ENCODE measurements at places on chromosomes 2 and 18.

DNA sequence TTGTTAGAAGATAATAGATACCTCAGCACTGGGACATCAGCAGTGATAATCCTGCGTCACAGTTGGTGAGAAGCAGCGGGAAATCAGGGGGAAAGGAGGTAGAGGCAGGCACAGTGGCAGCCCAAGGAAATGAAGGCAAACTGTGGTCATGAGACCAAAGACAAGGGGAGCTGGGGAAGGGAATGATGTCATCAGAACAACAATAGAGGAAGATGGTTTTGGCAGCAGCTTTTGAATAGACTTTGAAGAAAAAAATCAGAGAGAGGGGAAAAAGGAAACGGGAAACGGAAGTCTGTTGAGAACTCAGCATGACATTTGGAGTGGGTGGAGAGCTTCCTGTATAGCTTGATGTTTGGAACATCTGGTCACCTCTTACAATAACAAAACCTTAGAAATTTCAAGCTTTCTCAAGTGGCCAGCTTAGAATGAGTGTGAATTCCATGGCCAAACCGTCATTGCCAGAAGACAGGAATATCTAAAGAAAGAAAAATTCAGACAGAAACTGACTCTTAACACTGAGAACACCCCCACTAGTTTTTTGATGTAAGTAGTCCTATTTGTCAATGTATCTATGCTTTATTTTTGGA is 18.4 kb upstream of the YES1 start:
- DNase-seq = no peak

DNA sequence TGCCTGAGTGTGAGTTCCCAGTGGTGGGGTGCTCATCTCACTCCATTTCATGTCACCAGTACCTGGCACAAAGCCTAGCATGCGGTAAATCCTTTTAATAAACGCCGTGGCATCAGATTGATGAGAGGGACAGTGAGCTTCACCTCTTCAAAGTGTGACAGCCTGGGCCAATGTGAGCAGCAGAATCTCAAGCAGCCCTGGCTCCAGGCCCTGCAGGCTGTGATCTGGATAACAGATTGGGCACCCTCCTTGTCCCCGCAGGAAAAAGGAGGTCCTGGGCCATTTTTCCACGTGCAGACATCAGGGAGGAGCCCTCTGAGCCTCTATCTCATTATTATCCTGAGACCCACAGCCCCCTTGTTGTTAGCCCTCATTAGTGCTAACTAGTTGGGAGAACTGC is 34.8 kb downstream of the TET3 start:
- peak; percentile 37 for DNase-seq

GRCh38 chr2:234802845-234803171 is 149.0 kb upstream of the SH3BP4 start:
- no peak for DNase-seq

DNA sequence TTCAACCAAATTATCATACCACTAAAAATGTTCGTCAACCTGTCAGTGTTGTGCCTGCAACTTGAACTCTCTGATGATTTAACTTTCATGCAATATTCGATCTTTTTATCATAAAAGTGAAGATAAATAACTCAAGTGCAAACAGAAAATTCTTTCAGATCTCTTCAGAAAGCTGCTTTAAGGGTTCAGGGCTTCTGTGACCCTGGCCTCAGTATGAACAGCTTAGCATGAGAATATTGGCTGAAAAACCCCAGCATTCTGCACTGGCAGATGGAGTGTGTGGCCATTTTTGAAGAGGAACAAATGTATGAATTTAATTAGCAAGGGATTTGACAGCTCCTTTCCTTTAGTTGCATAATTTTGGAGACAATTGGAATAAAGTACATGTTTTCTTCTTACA is 851.4 kb upstream of the SOX11 start:
- DNase-seq = no peak

DNA sequence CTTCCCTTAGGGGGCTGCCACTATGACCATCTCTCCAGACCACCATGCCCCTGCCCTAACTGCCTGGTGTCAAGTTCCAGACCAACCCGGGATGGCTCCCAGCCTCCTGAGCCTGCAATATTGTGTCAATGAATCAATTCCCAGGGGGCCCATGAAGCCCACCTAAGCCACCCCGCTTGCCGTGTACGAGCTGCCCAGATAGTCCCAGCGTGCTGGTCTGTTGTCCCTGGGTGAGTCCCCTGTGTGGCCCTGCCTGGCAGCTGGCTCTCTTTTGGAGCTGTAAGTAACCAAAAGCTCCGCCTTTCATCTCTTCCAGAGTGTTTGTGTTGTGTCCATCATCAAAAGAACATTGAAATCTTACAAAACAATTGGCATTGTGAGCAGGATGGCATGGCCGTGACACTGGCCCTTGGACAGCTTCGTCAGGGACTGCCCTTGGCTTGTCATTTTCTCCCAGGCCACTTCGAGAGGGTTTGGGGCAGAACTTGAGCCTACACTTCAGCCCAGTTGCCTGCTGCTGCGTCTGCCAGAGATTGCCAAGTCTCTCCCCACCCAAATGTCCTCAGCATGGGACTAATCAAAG is 11.3 kb upstream of the MAL start:
- DNase-seq = no peak

DNA sequence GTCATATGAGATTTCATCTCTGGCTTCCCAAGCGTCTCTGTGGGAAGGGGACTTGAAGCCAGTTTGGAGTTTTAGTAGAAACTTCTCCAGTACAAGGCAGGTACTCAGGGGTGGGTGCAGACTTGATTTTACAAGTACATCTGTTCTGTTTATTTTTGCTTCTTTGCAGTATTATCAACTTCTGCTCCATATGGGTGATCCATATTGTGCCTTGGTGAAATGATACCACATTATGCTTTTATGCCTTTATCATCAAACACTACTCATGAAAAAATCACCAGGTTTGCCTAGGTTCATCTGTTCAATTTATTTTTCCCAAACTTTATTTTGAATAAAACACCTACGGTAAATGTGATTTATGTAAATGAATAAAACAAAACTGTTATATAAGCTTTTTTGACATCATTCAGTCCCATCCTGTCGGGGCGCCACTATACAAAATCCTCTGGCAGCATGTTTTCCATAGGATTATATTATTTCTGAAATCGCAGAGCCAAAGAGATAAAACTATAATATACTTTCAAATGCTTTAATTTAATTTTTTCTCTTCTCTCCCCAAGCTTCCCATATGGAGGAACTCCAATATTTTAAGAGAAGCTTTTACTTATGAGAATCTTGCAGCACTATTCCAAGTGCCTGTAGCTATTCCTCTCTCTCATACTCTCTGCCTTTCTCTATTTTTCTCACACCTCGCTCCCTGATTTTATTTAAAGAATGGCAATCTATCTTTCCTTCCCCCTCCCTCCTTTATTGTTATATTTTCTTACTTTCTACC is 490.9 kb downstream of the RNF144A start:
- no peak for DNase-seq

DNA sequence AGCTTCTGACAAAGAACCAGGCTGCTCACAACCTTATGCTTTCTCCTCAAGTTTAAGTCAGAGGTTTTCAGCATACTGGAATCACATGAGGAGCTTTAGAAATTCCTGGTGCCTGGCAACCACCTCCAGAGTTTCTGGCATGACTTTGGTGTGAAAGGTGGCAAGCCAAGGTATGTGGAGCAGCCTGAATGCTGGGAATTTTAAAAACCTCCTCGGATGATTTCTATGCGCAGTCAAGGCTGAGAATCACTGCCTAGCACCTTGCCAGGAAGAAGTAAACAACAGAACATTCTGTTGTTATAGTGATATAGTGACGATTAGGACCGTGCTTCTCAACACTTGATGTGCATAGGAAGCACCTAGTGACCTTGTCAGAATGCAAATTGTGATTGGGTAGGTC is 11.7 kb downstream of the CCBE1 start:
- no peak for DNase-seq

DNA sequence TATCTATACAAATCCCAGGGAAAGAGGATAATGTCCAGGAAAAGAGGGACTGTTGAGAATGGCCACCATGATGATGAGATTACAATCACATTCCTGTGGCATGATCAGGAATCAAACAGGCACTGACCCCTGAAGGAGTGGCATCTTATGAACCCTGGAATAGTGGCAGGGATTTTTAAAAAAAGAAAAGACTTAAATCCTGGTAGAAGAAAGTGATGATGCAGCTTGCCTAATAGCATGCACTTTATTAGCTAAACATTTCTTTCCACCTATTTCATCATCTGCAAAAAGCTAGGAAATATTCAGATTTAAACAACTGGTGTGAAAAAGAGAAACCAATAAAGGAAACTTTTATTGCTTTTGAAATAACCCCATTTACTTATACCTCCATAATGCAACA is 87.2 kb upstream of the FSHR start:
- no peak for DNase-seq

GRCh38 chr2:96498021-96498431 is 7.1 kb downstream of the NEURL3 start:
- DNase-seq = no peak

- no peak for DNase-seq
Observed at GRCh38 chr2:209985874-209986273, 16.6 kb upstream of the RPE start.

- no peak for DNase-seq
Observed at GRCh38 chr2:46732127-46732526, 183.5 kb downstream of the MCFD2 start.

DNA sequence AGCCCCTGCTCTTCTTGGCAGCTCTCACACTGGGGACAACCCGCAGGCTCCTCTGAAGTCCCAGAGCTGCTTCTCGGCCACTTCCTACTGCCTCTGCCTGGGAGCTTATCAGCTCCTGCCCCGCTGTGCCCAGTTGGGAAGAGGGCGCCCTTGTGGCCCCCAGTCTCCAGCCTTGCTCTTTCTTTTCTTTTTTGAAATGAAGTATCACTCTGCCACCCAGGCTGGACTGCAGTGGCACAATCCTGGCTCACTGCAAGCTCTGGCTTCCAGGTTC is 20.6 kb upstream of the ALPI start:
- DNase-seq = no peak

GRCh38 chr2:66305718-66306117 is 129.2 kb upstream of the MEIS1 start:
- DNase-seq = no peak

DNA sequence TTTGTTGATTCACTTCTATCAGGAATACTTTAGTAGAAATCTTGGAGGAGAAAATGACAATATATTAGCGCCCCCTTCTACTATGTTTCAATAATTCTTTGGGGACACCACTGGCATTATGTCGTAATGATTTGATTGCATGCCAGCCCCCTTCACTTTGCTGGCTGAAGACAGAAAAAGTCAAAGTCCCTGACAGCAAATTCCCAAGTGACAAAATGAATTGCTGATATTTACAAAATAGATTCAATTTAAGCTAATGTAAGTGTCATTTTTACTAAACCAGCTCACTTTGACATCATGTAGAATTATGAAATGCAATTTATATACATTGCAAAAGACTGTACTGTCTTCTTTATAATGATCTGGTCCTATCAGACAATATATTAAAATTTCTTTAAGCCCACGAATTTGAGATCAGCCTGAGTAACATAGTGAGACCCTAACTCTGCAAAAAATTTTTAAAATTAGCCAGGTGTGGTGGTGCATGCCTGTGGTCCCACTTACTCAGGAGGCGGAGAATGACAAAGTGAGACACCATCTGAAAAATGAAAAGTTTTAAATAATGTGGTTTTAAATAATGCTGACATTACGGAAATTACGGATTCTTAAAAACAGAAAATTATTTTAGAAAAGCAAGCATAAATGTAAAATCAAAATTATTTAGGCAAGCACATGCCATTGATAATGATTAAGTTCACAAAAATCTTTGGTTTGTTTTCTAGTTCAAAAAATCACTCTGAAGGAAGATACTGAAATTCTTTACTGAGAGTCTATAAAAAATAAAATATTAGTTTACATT is 520.1 kb upstream of the PKDCC start:
- DNase-seq = no peak

DNA sequence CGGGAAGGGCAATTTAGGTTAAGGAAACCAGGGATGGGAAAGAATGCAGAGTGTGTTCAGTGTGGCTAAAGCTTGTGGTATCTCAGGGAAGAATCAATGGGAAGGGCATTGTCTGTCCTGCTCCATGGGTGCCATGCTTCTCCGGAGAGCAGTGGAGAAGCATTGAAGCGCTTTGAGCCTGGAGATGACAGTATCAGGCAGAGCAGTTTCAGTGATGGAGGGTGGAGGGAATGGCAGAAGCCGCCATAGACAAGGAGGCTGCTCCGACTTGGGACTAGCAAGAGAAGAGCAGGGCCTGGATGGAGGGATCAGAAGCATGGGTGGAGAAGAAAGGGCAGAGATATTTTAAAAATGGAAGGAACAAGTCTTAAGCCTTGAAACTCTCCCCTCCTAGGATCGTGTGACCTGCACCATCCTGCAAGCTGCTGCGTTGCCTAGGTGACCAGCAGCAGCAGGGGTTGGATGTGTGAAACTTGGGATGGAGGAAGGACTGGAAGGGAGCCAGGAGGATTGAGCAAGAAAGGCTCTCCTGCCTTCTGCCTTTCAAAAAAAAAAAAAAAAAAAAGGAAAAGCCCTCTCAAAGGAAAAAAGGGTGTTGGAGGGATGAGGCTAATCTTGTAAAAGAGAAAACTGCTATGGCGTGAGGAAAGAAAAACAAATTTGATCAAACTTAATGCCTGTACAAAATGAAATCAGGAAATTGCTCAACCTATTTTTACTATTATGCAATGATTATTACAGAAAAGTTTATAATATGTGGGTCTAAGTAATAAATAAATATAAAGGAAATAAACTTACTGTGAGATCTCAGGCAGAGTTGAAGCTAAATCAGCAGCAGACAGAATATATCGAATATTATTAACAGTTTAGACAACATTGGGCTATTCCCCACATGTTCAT is 493.8 kb upstream of the NRP2 start:
- DNase-seq = no peak

DNA sequence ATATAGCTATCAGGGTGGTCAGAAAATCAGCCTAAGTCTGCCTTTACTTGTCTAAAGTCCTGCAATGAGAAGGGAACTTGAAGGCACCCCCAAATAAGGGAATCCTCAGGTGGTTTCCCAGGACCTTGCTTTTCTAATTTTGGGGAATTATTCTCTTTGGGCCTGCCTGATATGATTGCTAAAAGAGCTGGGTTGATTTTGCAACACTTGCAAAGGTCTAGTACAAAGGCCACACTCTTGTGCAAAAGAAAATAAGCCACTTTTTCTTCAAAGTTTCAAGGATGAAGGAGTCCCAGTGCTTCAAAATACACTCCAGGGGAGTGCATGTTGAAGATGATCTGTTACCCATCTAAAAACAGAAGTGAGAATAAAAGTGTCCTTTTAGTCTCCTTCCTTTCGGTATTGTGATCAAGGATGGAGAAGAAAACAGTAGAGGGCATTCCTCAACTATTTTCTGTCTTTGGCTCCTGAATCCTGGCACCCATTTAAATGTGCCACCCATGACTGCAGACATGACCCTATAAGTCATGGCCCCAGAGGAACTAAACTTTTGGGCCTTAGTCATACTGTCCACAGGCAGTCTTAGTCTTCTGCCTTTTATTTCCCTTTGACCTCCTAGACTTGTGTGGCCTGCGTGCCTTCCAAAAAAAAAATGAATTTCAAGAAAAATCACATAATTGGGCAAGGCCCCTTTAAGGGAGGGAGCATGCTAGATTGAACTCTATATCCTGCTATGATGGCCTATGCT is 5.1 kb downstream of the SULT1C3 start:
- DNase-seq = no peak

DNA sequence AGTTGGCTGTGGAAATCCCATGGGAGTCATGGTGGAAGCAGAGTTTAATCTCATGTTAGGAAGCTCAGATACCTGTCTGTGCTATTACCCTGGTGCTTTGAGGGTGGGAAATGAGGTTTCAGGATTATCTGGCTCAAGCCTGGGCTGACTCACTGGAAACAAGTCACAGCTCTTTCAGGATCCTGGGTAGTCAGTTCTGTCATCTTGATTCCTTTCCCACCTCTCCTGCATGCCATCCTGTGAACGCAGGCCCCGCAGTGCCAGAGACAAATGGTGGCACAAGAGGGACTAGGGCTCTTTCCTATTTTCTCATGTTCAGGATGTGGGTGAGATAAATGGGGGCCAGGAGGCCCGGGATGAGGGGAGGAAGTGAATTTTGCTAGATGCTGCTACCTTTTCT is 3.7 kb upstream of the FAM136A start:
- DNase-seq = peak; percentile 26
